ENCODE measurements at places on chromosomes 13 and 19. TPM values are rescaled to one million over a fixed set of nuclear protein-coding genes. Genes with fewer than 3 reads are reported as not detected.
A peak's percentile ranks its signal among the peaks of the same experiment; 100 is the strongest.

DNA sequence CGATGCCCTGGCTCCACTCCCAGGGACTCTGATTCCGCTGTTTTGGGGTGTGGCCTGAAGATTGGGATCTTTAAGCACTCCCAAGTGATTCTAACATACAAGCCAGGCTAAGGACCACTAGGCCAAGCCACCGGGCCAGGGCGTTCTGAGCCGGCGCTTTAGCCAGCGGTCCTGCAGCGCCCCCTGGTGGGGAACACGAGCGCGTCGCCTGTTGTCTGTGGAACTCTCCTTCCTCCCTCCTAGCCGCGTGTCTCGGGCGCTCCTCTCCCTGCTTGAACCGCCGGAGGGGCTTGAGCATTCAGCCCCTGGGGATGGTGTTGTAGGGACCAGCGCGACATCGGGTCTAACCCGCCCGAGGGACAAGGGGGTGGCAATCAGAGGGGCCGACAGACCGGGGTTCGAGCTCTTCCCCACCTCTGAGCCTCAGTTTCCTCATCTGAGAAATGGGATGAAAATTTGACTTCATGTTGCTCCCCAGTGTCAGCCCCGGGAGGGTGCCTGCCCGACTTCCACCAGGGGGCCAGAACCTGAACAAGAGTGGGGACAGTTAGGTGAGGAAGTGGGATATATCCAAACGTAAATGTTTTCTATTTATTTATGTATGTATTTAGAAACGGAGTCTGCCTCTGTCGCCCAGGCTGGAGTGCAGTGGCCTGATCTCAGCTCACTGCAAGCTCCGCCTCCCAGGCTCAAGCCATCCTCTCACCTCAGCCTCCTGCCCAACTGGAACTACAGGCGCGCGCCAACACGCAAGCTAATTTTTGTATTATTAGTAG lies 18.0 kb upstream of the PNMA8B start:
- H3K27me3 ChIP-seq: peaks cover 7% of the 10 kb centered on the region
- DNase-seq: peak; percentile 95

GRCh38 chr13:51033421-51034185 lies 77.5 kb downstream of the C13orf42 start:
- no peak for DNase-seq
- peaks cover 4% of the 10 kb centered on the region for H3K4me1 ChIP-seq
- no peaks in the 10 kb centered on the region for H3K27me3 ChIP-seq
- no peaks in the 10 kb centered on the region for H3K36me3 ChIP-seq

DNA sequence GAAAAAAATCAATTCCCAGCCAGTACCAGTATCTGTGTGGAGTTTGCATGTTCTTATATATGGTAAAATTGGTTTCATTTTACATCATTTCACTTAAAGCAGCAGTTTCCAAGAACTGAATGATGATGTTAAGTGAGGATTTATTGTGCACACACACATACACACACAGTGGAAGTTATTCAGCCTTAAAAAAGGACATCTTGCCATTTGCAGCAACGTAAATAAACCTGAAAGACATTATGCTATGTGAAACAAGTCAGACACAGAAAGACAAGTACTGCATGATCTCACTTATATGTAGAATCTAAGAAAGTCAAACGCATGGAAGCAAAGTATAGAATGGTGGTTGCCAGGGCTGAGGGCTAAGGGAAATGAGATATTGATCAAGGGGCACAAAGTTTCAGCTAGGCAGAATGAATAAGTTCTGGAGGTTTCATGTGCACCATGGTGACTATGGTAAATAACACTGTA lies 5.3 kb downstream of the SIGLECL1 start:
- no peak overlapping the region for H3K27ac ChIP-seq
- H3K4me1 ChIP-seq: peaks cover 14% of the 10 kb centered on the region
- H3K27me3 ChIP-seq: no peaks in the 10 kb centered on the region
- no peak for DNase-seq
- H3K36me3 ChIP-seq: no peaks in the 10 kb centered on the region

- H3K4me3 ChIP-seq: peak overlapping the region; percentile 63
- peaks cover 2% of the 10 kb centered on the region for H3K4me1 ChIP-seq
- DNase-seq: no peak
- no peak overlapping the region for H3K27ac ChIP-seq
- H3K27me3 ChIP-seq: peaks cover 6% of the 10 kb centered on the region
Observed at GRCh38 chr19:17234911-17235299, 8.9 kb downstream of the OCEL1 start.

- H3K4me1 ChIP-seq: no peaks in the 10 kb centered on the region
- peaks cover 1% of the 10 kb centered on the region for H3K27me3 ChIP-seq
- H3K4me3 ChIP-seq: no peak overlapping the region
- H3K27ac ChIP-seq: no peak overlapping the region
- peaks cover 3% of the 10 kb centered on the region for H3K36me3 ChIP-seq
- DNase-seq: no peak
Observed at GRCh38 chr13:45607931-45608330, 7.6 kb downstream of the ERICH6B start.

GRCh38 chr13:80374444-80374843 lies 33.5 kb upstream of the SPRY2 start:
- H3K4me3 ChIP-seq: no peak overlapping the region
- DNase-seq: no peak
- no peaks in the 10 kb centered on the region for H3K4me1 ChIP-seq
- H3K36me3 ChIP-seq: no peaks in the 10 kb centered on the region
- H3K27ac ChIP-seq: no peak overlapping the region
- H3K27me3 ChIP-seq: peaks cover 3% of the 10 kb centered on the region

GRCh38 chr13:97257228-97257755 lies 35.2 kb downstream of the MBNL2 start:
- peaks cover 38% of the 10 kb centered on the region for H3K4me1 ChIP-seq
- no peaks in the 10 kb centered on the region for H3K36me3 ChIP-seq
- DNase-seq: no peak
- H3K4me3 ChIP-seq: no peak overlapping the region
- H3K27me3 ChIP-seq: peaks cover 5% of the 10 kb centered on the region

DNA sequence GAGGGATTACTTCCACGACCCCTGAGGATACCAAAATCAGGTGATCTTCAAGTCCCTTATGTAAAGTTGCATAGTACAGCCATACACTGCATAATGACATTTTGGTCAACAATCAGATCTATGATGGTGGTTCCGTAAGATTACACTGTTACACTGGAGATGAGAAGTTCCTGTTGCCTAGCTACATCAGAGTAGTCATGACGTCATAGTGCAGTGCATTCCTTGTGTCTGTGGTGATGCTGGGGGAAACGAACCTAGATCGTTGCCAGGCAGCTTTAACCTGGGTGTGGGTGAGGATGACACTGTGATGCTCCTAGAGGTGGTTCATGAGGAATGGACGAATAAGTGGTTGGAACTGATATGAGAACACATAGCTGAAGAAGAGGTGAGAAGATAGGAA lies 9.1 kb downstream of the ZNF610 start:
- no peak overlapping the region for H3K4me3 ChIP-seq
- H3K36me3 ChIP-seq: peaks cover 21% of the 10 kb centered on the region
- H3K27me3 ChIP-seq: no peaks in the 10 kb centered on the region
- no peak for DNase-seq
- no peaks in the 10 kb centered on the region for H3K4me1 ChIP-seq

Gene MBD3L2
- total RNA-seq: 1.5 TPM

Gene CYP2F1
- not detected for total RNA-seq
